ENCODE measurements at places on chromosomes 1 and 21.

DNA sequence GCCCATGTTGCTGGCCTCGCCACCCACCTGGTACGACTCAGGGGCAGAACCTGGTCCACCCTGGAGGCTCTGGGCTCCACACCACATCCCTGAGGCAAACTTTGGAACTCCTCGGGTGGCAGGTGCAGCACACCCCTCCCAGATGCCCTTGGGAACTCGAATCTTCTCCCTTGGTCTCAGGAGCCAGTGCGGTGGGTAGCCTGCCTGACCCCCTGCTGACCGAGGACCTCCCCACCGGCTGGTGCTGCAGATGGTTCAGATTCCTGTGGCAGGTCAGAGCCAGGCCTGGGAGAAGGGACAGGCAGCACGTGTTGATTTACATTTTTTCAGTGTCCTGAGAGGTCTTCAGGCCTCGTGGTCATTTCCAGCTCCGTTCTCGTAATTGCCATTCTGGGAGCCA, 6.3 kb upstream of the CFAP410 start:
- DNase-seq, result no peak

GRCh38 chr1:14363036-14363590, 235.4 kb upstream of the KAZN start:
- DNase-seq, result no peak

GRCh38 chr1:17293681-17294425, 14.1 kb upstream of the PADI4 start:
- DNase-seq, result no peak

- no peak for DNase-seq
Observed at GRCh38 chr1:47692196-47692595, 254.4 kb downstream of the FOXD2 start.

DNA sequence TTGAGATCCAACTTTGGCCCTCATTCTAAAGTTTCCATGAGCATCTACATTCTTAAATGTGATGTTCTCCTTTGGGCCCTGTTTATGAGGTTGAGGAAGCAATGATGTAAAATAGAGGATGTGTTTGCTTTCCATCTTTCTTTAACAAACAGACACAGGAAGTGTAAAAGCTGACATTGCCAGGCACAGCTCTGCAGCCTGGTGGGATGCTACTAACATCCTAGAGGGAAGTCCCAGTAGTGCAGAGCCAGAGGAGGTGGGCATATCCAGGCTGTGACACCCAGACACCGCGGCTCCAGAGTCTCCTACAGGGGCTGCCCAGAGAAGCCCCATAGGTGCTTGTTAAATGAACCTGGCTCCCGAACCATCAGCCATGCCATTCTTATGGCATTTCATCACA, 16.2 kb downstream of the OLFML2B start:
- no peak for DNase-seq

DNA sequence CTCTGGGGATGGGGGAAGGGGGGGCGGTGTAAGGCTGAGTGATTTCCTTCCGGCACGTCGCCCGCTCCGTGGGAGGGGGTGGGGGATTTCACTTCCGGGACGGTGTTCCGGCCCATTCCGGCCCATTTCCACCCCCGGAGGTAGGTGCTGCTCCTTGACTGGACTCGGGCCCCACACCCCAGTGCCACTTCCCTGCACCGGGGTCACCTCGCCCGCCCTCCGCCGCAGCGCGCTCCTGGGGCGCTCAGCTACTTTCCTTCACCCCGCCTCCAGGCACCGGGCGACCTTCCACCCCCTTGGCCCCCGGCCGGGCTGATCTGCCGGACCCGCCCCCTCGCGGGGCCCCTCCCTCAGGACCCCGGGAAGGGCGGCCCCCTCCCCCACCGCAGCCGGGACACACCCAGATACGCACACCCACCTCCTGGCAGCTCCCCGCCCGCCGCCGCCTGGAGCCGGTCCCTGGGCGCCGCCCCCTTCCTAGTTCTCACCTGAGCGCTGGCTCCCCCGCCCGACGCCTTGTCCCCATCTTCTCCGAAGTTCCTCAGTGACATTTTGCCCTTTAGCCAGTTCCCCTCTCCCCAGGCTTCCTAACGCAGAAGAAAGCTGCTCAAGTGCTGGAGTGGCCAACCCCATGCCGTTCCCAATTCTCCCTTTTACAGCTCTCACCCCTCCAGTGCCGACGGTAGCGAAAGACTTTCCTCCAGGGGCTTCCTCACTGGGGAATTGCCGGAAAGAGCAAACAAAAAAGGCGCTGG, at the start of gene ZBTB37:
TSS of gene ZBTB37 (plus strand) at position 115 of the 755 bp plus-strand sequence. CDS start 1,846 bp downstream, outside the sequence.
- DNase-seq, result peak; percentile 89

DNA sequence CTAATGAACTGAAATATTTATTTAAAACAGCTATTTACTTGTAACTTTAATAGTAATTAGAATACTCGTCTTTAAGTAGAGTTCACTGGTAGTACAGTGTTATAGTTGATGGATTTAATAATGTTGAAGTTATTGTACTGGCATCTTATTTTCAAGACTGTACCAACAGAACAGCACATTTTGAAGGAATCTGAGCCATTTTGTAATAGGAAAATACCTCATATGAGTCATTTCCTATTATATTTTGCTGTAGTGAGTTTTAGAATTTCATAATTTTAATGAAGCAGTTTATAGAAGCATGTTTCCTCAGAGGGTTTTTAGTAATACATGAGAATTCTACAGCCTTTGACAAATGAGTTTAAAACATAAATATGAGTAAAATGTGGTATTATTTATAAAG, 258.3 kb downstream of the OLFM3 start:
- no peak for DNase-seq

GRCh38 chr1:151916726-151917370, 7.5 kb upstream of the THEM4 start:
- no peak for DNase-seq

DNA sequence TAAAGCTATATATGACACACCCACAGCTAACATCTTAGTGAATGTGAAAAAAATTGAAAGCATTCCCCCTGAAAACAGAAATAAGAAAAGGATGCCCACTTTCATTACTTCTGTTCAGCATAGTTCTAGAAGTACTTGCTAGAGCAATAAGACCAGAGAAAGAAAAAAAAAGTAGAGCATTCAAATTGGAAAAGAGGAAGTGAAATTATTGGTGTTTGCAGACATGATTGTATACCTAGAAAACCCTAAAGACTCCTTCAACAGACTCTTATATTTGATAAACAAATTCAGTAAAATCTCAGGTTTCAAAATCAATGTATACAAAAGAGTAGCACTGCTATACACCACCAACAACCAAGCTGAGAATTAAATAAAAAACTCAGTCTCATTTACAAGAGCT, 1461.0 kb downstream of the AMY1C start:
- no peak for DNase-seq
